Kidney (tissue), 22 donors: ENCODE measurements at places on chromosomes 6 and 20.

DNA sequence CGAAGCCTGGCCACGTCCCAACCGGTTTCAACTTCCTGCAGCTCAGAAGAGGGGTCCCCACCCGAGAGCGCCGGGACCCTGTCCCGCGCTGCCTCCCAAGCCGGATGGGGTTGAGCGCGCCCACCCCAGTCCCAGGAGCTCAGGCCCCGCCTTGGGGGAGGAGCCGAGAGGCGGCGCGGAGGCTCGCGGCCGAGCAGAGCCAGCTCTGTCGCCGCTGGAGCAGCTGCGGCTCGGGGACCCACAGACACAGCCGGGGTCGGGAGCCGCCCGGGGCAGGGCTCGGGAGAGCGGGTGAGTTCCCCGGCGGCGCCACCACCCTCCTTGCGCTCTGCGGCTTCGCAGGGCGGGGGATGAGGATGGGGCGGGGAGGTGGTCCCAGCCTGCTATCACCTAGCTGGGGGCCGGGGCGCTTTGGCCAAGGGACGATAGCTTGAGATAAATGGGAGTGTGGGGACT is at the start of gene PPP1R16B:
Gene PPP1R16B, plus strand, starts transcription at position 196 of the 456 bp plus-strand sequence. CDS start 30,229 bp downstream, outside the sequence.
- peak; percentile 87 for DNase-seq

GRCh38 chr20:19071446-19071725 is 141.1 kb upstream of the SLC24A3 start:
- no peak for DNase-seq

- no peak for DNase-seq
Observed at GRCh38 chr20:19737025-19737424, 21.0 kb upstream of the RIN2 start.

DNA sequence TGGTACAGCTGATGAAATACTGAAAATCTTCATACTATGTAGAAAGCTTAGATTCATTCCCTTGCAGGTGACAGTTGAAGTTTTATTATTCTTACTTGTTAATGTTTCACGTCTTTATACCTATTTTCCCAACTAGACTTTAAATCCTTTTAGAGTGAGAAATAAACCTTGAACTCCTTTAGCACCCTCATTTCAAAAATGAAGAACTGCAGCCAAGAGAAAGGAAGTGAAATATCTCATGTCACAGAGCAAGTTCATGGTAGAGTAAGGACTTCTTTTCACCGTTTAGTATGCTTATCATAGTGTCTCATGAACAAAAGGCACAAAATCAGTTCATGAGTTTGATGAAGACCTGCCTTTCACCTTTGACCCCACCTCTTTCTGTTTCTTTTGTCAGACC is 38.5 kb downstream of the ORC3 start:
- no peak for DNase-seq

GRCh38 chr6:133671376-133671775 is 217.5 kb upstream of the TCF21 start:
- no peak for DNase-seq

GRCh38 chr6:123526128-123526527 is 110.6 kb downstream of the TRDN start:
- DNase-seq: no peak

GRCh38 chr20:10609770-10610169 is 64.0 kb downstream of the JAG1 start:
- no peak for DNase-seq

GRCh38 chr6:29941016-29941415 is 1.3 kb upstream of the HLA-A start:
- no peak for DNase-seq

DNA sequence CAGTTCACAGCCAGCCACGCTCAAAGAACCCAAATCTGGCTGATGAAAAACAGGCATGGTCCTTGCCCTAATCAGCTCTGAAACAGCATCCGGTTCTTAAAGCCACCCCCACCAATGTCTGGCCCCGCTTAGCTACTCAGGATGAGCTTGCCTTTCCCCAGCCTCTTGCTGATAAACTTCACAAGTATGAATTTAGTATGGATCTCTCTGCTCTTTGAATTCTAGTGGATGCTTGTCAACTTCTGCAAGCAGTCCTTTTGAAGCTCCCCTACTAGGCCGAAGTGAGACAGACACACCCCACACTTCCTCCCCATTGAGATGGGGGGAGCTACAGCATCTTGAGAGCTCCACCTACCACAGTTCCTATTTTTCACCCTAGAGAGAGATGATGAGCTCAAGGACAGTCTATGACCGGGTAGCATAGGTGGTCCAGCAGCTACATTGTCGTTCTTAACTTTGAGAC is 36.7 kb downstream of the EBF4 start:
- no peak for DNase-seq

GRCh38 chr6:157430834-157431233 is 49.8 kb downstream of the ZDHHC14 start:
- no peak for DNase-seq

- DNase-seq: no peak
Observed at GRCh38 chr6:136486357-136486756, 63.9 kb downstream of the MAP7 start.

DNA sequence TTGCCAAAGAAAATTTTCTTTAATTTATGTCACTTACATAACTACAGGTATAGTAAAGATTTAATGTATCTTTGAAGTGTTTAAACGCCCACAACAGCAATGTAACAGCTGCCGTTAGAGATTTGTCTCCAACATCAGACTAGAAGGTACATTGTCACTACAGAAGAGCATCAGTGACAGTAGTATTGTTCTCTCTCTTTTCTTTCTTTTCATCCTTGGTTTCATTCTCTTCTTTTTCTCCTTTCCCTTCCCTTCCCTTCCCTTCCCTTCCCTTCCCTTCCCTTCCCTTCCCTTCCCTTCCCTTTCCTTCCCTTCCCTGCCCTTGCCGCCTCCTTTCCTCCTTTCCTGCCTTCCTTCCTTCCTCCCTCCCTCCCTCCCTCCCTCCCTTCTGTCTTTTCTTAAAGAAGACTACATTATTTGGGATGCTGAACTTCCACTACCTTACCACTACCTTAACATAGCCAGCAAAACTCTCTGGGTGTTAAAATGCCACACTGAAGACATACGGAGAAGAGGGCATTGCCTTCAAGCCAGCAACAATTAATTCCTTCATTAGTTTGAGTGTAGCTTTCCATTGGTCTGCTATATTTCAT is 663.9 kb downstream of the DOK5 start:
- DNase-seq: no peak

DNA sequence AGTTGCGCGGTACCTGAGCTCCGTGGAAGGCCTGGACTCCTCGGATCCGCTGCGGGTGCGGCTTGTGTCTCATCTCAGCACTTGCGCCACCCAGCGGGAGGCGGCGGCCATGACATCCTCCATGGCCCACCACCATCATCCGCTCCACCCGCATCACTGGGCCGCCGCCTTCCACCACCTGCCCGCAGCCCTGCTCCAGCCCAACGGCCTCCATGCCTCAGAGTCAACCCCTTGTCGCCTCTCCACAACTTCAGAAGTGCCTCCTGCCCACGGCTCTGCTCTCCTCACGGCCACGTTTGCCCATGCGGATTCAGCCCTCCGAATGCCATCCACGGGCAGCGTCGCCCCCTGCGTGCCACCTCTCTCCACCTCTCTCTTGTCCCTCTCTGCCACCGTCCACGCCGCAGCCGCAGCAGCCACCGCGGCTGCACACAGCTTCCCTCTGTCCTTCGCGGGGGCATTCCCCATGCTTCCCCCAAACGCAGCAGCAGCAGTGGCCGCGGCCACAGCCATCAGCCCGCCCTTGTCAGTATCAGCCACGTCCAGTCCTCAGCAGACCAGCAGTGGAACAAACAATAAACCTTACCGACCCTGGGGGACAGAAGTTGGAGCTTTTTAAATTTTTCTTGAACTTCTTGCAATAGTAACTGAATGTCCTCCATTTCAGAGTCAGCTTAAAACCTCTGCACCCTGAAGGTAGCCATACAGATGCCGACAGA is 9.9 kb downstream of the HEY2 start:
- DNase-seq: no peak

GRCh38 chr20:40604416-40604815 is 84.6 kb downstream of the MAFB start:
- DNase-seq: no peak

- no peak for DNase-seq
Observed at GRCh38 chr6:163354761-163355425, 59.6 kb upstream of the QKI start.

GRCh38 chr6:134925800-134926199 is 24.1 kb downstream of the ALDH8A1 start:
- DNase-seq: no peak

DNA sequence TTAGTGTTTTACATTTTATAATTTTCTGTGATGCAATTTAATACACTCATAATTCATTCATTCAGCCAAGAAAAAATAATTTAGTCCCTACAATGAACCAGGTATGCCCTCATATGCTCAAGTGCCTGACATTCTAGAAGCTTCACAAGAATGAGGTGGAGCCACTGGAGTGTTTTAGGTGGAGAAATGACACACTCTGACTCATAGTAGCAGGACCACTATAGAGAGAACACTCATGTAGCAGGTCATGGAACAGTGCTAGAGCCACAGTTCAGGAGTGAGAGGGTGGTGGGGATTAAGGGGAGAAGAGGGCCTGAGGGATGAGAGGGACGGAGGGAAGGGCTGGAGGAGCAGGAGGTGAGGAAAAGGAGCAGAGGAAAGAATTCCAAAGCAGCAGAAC is 1.4 kb upstream of the HLA-G start:
- no peak for DNase-seq

- no peak for DNase-seq
Observed at GRCh38 chr20:2509794-2510193, 1.1 kb upstream of the ZNF343 start.

GRCh38 chr20:62605236-62605943 is 36.9 kb upstream of the SLCO4A1 start:
- no peak for DNase-seq

GRCh38 chr6:34063651-34064050 is 82.2 kb downstream of the GRM4 start:
- DNase-seq: no peak

GRCh38 chr20:23160536-23161243 is 74.6 kb upstream of the CD93 start:
- no peak for DNase-seq

GRCh38 chr6:169861431-169862042 is 110.1 kb downstream of the ERMARD start:
- DNase-seq: no peak

DNA sequence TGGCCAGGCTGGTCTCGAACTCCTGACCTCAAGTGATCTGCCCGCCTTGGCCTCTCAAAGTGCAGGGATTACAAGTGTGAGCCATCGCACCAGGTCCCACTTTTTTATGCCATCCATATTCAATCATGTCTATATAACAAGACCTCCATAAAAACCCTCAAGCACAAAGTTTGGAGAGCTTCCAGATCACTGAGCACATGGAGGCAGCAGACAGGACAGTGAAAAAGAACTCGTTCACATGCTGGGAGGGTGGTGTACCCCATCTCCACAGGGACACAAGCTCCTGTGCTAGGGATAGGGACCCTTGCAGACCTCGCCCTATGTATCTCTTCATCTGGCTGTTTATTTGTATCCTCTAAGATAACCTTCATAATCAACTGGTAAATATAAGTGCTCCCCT is 30.3 kb downstream of the KIF13A start:
- DNase-seq: no peak

DNA sequence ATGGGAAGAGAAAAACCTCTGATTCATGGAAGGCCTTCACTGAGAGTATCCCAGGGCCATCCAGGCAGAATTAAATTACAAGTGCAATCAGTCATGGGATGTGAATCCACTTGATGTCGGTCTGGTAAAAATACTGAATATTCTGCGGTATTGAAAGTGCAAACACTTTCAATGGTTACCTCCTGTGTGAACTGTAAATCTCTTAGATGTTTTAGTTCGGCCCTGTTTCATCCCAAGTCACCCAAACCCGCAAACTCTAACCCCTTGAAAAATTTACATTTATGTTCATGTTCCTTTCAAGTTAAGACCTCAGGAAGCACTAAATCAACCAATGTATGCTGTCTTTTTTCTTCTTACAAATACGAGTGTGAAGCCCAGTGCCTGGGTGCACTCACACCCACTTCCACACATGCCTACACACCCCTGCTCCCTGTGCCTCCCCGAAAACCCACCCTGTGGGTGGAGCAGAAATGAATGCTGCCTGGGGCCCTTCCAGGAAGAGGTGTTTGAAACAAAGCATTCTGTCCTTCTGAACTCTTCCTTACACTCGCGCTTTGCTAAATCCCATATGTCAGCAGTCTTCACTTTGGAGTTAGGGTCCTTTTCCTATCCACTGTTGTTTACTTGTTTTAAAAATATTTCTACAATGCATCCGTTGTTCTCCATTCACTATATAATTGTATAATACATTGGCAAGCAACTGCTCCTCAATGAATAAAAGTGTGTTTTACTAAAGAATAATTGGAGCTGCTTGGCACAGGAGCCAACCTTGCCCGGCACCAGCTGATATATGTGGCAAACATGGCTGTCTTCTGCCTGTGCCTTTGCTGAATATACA is 62.7 kb downstream of the FYN start:
- DNase-seq: peak; percentile 52

GRCh38 chr6:160131636-160132296 is 10.2 kb downstream of the SLC22A1 start:
- no peak for DNase-seq

- DNase-seq: no peak
Observed at GRCh38 chr6:108566406-108566805, 5.7 kb downstream of the FOXO3 start.

DNA sequence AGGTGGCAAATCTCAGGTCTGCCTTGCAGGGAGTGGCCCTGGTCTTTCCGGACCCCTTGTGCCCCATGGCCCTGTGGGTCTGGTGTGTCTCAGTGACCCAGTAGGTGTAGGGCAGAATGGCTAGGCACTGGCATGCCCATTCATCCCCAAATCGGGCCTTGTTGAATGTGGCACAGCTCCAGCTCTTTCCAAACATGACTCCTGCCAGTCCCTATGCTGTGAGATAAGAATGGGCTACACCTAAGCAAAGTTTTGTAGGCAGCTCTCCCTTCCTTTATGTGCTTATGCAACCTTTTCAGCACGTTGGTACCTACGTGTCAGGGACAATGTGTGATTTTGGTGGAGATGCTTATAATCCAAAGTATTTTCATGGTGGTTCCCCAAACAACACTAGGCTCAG is 33.9 kb downstream of the FOXO3 start:
- no peak for DNase-seq

DNA sequence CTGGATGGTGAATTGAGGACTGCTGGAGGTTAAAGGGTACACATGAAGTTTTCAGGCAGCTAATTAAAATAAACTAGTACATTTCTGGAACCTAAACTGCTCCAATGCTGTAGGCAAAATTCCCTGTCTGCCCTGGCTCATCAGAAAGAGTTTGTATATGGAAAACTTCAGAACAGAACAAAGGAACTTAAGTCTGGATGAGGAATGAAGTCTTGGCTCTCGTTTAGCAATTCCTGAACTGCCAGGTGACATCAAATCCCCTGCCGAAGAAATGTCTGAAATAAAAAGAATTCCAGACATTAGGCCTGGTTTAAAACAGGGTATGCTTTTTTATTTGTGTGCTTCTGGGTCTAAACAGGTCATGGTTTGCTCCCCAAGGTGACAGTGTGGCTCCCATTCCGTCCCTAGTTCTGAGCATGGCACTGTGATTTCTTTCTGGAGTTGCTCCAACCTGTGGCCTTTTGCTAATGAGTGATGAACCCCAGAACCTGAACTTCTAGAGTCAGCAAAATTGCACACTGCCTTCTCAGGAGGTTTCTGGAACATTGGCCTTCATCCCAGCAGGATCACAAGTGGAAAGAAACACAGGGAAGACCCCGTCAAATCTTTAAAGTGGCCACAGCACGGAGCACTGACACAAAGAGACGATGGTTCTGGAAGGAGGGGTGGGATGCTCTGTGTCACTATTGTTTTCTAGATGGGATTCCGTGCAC is 129.4 kb upstream of the NAA20 start:
- DNase-seq: peak; percentile 27
